ENCODE measurements at places on chromosomes 6 and 20.

GRCh38 chr6:46610862-46611553 is 41.6 kb downstream of the CYP39A1 start:
- no peak for DNase-seq

DNA sequence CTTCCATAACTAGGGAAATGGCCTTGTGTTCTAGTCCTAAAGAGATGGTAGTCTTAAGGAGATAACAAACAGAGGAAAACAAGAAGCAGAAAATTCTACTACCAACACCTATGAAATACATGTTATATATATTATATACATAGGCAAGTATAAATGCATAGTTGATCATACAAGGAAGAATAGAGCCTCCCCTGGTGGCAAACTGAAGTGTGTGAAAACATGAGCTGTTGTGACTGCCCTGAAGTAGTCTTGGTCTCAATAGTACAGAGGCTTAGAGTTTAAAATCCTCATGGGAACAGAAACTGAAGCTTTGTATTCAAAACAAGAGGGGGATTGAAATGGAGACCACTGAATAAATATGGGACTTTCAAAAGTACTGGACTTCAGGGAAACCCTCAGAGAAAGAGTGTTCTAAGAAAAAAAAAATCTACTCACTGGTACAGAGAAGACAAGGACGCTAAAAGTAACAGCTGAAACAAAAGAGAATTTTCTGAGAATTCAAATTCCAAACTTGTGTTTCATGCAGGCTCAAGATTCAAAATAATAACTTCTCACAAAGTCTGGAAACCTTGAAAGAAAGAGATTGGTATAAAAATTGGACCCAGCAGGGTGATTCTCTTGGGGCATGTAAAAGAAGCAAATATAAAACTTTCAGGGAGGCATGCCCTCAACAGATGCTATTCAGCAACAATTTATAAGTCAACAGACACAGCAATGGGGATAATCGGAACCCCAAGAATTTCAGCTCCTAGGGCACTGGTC is 59.7 kb upstream of the SAMD3 start:
- DNase-seq = peak; percentile 22

GRCh38 chr20:56893226-56893917 is 264.3 kb downstream of the TFAP2C start:
- DNase-seq = no peak

GRCh38 chr6:163282672-163283071 is 131.8 kb upstream of the QKI start:
- DNase-seq = no peak

DNA sequence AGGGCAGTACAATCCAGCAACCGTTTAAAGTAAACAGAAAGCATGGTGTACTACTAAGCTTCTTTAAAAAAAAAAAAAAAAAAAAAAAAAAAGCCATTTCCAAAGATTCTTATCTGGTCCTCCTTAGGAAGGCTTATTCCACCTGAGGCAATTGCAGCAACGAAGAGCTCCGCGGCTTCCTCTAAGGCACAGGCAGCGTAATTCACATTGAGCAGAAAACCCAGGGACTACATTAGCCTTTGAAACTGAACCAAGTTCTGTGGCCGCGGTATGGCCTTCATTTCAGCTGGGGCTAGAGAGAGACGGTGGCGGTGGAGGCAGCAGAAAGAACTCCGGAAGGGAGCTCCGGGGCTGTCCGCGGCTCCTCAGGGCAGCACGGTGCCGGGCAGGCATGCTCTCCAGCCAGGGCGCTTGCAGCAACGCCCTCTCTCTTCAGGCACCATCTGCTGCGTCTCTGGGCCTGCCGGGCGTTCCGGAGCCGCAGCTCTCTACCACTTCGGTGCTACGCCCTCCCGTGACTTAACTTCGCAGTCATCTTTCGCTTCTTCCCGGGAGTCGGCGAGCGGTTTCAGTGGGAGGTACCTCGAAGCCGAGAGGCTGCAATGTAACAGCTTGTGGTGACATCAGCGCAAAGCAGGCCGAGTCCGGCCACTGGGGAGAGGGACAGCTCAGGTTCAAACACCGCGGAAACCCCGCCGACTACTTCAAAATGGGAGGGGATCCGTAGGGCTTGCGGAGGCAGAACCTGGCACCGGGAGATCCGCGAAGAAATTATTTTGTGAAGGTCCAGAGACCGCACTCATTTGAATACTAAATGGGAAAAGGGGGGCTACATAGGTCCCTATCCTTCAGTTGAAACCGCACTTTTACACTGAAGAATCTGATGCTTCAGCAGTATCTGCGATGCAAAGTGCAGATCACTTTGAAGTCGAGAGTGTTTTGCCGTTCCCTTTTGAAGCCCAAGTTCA is 100.0 kb downstream of the DST start:
- peak; percentile 41 for DNase-seq

DNA sequence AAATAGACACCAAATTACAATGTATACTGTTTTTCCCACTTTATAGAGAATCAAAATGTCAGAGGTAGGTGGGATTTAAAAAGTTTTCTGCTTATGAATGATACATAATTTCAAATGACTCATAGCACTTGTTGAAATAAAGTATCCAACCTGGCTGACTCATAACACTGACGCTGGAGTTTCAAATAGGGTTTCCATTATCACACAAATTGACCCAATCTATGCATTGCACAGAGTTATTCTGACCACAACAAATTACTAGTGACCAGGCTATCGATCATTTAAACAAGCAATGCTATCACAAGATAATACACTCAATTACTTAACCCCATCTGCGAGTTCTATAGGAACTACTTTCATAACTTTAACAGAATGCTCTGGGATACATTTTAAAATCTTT is 31.9 kb upstream of the PRELID3B start:
- no peak for DNase-seq

DNA sequence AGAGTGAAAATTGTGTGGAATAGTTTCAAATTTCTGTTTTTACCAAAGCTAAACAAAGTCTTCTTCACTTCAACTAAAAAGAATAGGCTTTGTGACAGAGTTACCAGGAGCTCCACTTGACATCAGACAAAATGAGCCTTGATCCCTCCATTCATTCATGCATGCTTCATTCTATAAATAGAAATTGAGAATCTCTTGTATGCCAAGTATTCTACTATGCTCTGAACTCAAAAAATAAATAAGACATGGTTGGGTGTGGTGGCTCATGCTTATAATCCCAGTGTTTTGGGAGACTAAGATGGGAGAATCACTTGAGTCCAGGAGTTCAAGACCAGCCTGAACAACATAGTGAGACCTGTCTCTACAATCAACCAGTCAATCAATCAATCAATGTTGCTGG is 236.6 kb upstream of the FAM83B start:
- no peak for DNase-seq

DNA sequence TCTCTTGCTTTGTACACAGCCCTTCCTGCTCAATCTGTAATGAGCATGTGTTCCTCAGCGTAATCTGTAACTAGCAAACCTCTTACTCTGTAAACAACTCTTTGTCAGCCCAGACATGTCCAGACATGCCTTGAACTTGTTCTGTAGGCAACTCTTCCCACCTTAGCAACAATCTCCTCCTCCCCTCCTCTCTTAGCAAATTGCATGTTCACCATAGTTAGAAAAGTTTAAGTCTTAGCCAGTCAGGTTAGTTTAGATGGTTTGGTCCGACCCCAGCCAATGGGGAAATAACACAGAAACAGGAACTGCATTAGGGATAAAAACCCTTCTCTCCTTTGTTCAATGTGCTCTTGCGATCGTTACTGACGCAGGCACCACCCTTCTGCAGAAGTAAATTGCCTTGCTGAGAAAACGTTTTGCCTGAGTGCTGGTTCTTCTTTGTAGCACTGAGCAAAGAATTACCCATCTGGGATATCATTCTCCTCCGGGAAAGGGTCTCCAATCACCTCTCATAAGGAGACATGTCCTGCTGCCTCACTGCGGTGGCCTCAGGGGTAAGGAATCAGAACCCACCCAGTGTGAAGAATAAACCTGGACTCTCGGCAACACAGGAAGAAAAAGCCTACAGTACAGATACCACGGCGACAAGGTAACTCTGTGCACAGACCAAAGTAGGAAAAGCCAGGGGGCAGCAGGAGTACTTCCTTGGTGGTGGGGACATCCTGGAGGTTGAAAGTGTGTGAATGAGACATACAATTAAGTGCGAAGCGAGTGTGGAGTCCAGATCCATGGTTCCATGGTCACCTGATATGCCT is 26.2 kb downstream of the PLN start:
- DNase-seq = no peak

- DNase-seq = no peak
Measured at GRCh38 chr6:142633317-142633716, 311.7 kb downstream of the HIVEP2 start.

DNA sequence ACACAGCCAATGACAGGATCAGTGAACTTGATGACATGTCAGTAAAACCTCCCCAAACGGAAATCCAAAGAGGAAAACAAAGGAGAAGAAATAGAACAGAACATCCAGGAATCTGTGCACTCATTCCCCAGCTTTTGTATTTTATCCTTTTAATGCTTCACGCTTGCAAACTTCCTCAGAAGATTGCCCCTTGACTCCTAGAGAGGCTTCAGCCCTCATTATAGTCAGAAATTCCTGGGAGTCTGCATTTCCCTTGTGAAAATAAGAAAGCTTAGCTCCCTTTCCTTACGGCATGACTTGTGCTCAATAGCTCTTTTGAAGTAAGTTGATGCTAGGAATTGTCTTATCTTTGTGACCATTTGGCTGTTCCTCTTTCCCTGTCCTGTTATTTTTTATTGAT is 313.6 kb upstream of the OPRM1 start:
- DNase-seq = no peak

DNA sequence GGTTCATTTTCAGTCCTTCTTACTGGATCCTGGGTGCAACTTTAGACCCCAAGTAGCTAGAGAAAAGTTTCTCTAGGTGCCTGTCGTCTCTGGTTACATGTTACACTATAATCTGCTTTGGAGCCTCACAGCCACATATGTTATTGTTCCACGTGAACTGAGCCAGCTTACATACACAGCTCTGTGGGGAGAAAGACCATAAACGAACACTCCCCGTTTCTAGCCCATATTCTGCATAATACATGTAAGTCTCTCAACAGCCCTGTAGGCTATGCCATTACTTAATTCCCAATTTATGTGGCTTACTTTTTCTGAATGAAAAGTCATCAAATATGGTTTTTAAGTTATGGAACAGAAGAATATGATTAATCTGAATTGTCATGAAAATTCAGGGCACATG is 233.8 kb downstream of the BCKDHB start:
- DNase-seq = no peak

DNA sequence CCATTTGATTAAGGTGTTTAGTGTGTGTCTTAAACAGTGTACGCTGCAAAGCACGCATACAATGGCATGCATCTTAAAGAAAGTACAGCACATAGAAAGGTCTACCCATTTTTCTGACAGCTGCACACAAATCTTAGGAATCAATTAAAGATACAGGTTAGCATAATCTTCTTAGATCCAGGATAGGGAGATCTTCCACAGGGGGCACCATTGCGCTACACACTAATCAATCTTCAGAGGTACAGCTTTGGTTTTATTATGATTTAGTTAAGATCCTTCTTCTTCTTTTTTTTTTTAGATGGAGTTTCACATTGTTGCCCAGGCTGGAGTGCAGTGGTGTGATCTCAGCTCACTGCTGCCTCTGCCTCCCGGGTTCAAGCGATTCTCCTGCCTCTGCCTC is 63.7 kb upstream of the BEND3 start:
- DNase-seq = no peak

DNA sequence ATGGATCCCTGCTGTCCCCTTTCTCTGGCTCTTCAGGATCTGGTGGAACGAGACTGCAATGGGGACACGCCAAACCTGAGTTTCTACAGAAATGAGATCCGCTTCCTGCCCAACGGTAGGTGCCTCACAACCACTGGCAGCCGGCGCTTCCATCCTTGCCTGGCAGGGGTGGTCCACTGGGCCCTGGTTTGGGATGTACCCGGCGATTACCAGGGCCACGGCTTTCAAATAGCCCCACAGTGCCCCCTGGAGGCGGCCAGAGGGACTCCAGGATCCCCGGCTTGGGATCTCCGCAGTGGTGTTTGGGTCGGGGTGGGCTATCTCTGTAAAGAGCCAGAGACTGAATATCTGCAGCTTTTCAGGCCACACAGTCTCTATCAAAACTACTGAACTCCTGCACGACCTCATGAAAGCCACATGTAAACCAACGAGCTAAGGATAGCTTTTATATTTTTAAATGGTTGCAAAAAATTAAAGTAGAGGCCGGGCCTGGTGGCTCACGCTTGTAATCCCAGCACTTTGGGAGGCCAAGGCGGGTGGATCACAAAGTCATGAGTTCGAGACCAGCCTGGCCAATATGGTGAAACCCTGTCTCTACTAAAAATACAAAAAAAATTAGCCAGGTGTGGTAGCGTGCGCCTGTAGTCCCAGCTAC is 3.7 kb downstream of the OGFR start:
- peak; percentile 68 for DNase-seq

GRCh38 chr6:88585276-88585692 is 378.1 kb downstream of the RNGTT start:
- DNase-seq = no peak

DNA sequence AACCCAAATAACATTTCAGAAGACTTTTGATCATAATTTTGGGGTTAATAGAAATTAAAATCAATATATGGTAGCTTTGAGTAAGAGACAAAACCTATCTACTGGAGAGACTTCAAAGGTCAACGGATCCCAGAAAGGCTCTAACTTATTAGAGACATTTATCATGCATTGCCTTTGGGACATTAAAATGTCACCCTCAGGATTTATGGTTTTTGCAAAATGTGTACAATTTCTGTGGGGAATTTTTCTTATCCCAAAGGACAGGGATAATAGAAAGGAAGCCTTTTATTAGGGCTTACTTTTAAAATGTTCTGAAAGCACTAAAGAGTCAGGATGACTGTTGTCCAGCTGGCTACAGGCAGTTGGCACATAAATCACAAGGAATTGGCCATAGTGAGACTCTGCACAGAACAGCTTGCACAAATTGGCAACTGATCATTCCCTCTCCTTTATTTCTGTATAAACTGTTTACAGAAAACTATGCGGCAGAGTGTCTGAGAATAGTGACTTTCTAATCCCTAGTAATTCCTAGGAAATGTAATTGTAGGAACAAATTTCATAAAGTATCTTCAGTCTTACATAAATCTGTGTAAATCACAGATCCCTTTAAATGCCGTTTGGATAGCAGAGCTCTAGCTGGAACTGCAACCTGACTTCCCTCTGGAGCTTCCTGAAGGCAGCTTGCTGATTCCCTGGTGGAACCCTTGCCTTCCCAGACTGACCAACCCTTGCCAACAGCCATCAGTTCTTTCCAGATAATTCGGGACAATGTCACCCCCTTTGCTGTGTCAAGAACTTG is 201.1 kb upstream of the PREP start:
- DNase-seq = no peak

- no peak for DNase-seq
Measured at GRCh38 chr6:20034408-20034769, 177.9 kb downstream of the MBOAT1 start.

DNA sequence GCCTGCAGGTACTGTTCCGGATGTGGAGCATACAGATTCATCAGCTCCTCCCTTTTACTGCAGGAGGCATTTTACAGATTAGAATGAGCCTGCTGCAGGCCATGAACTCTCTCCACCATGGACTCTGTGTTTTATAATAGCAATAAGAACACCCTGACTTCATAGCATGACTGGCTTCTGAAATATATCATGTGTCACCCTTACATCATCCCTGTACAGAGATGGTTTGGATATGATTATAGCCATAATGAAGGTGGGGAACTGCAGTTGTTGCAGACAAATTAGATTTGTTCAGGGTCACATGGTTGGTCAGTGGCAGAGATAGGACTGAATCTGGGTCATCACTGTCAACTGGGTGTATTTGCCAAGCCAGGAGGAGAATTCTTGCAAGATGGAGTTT is 100.7 kb downstream of the FOXO3 start:
- DNase-seq = no peak

GRCh38 chr20:22333885-22334545 is 250.4 kb downstream of the FOXA2 start:
- DNase-seq = no peak

Data from stimulated activated CD4-positive, alpha-beta T cell treated with anti-CD3 and anti-CD28 coated beads, Interleukin-12 subunit alpha, Interleukin-12 subunit beta, amount 100 ng/mL, for 48 hours (primary cell).